Activated CD8-positive, alpha-beta memory T cell treated with anti-CD3 and anti-CD28 coated beads for 4 hours (primary cell): ENCODE measurements at places on chromosomes 13 and 19.

DNA sequence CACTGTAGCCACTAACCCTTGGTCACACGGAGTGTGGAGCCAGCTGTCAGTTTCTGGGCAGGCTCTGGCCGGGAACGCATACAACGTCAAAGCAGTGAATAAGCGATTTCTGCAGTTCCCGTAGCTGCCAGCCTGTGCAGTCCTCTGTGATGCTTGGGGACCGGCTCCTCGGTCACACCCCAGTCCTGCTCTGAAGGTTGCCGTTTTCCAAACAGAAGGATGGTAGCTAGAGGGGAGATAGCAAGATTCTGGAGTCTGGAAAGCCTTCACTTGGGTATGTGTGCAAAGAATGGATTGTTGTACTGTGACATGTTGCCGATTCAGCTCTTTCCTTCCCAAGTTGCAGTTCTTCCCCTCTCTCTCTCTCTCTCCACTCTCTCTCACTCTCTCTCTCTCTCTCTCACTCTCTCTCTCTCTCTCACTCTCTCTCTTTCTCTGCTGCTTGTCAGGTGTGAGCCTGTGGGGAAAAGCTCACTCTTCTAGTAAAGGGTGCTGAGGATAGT lies 38.7 kb upstream of the C1QTNF9 start:
- no peak for DNase-seq

GRCh38 chr19:33194532-33194885 lies 379 bp downstream of the LRP3 start:
- DNase-seq, result no peak

DNA sequence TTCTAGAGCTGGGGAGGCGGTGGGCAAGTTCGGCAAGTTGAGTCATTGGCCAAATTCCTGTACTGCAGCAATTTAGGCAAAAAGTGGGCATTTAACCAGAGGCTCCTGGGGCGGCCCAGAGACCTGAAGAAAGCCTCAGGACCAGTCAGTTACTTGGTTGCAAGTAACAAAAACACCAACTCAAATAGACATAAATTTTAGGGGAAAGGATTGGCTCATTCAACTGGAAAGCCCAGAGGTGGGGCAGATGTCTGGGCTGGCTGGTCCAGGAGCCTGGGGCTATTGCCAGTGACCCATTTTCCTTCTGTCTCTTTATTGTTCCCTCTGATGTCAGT lies 97.1 kb downstream of the SIPA1L3 start:
- DNase-seq, result no peak

DNA sequence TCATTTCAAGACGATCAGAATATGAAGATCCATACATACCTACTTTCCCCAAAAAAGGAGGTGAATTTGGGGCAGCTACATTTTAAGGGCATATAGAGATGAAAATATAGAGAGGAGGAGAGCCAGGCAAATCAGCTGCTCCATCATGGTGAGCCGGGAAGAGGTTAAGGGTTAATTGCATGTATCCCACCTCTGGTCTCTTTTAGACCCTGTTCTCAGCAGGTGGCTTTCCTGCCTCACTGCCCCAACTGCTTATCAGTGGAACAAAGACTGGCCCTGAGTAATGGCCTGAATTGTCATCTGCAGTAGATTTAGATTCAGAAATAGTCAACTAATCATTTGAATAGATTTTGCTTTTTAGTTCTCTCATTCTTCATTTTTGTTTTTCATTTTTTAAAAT lies 206.6 kb downstream of the SPRY2 start:
- DNase-seq, result no peak

DNA sequence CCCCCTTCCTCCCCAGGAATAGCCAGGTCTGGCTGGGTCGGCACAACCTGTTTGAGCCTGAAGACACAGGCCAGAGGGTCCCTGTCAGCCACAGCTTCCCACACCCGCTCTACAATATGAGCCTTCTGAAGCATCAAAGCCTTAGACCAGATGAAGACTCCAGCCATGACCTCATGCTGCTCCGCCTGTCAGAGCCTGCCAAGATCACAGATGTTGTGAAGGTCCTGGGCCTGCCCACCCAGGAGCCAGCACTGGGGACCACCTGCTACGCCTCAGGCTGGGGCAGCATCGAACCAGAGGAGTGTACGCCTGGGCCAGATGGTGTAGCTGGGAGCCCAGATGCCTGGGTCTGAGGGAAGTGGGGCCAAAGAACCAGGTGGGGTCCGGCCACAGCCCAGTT lies 3.2 kb downstream of the KLK2 start:
- no peak for DNase-seq

DNA sequence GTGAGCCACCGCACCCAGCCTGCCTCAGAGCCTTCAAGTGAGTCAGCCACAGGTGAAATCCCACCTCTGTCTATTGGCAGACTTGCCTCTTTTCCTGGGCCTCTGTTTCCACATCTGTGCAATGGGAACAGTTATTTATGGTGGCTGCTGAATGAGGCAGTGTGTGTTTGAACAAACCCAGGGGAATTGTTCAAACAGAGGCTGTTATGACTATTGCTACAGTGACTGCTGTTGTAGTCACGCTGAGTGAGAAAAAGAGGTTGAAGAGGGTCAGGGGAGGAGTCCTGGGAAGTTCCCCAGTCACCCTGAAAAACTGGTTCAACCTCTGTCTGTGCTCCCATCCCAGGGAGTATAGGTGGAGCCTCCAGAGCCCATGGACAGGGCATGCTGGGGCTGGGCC lies at the start of gene CEACAM19:
Gene CEACAM19, plus strand, starts transcription at position 83 of the 400 bp plus-strand sequence. CDS start 450 bp downstream, outside the sequence.
- DNase-seq, result no peak

DNA sequence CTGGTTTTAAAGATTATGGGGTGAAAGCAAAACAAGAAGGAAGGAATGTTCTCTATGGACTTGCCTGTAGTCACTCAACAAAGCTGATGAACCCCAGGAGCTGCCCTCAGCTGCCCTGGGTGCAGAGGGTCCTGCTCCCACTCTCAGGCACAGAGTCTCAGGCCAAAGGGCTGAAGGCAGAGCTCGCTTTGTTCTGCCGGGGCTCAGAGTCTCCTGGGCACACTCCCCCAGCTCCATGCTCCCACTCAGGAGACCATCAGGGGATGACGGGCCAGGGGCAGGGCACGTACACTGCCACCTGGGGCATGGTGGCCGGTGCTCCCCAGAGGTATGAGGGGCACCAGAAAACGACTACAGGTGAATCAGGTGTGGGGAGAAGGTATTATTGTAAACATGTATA lies 46.8 kb upstream of the SPACA7 start:
- DNase-seq, result no peak

GRCh38 chr13:36829753-36830152 lies 10.7 kb downstream of the RFXAP start:
- no peak for DNase-seq

DNA sequence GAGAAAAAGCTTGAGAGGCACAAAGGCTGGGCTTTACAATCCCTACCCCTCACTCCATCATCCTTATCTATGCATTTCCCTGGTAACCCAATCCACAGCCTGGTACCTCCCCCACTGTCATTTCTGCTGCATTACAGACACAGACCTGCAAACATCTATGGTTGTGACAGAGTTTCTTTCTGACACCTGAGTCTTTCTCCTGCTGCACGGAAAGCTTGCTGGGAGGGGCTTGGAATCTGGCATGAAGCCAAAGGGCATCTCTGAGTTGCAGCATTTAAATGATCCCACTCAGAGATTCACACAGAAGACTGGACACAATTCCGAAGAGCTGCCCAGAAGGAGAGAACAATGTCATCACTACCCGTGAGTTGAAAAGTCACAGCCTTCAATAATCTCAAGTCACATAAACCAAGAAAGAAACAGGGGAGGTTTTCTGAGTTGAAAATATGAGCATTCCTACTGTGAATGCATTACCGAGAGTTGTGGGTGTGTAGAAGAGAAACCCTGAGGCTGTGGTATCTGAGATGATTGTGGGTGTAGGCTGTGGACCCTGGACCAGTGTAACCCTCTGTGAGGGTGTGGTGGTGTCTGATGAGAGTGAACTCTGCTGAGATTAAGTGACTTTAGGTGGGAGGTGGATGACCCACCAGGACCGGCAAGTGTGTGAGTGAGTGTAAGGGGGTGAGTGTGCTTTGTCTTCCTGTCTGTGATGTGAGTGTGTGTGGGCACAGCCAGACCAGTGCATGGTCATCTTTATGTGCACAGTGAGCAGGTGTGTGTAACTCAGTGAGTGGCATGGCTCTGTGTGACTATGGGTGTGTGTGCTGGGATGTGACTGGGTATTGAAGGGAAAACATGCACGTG lies at the start of gene LGALS14:
Gene LGALS14, plus strand, starts transcription at position 301 of the 864 bp plus-strand sequence. Its CDS starts 48 bp downstream, at position 349.
- no peak for DNase-seq

- no peak for DNase-seq
Observed at GRCh38 chr19:3387645-3388589, 21.5 kb downstream of the NFIC start.

GRCh38 chr13:97367016-97367822 lies 66.8 kb upstream of the RAP2A start:
- no peak for DNase-seq

DNA sequence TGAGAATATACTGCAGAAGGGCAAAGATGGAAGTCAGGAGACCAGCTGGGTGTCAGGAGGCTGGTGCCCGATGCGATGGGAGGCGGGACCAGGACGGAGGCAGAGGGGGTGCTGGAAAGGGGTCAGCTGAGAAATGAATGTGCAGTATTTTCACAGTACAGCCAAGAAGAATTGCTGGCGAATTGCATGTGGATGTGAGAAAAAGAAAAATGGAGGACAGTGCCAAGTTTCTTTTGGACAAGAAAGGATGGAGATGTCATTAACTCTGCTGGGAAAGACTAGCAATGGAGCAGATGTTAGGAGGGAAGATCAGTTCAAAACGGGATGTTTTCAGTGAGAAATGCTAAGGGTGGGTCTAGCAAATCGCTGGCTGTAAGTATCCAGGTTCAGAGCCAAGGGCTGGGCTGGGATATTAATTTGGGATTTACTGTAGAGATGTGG lies 7.0 kb downstream of the CRYL1 start:
- DNase-seq, result no peak

GRCh38 chr13:79581870-79582315 lies 100.9 kb downstream of the NDFIP2 start:
- DNase-seq, result no peak

DNA sequence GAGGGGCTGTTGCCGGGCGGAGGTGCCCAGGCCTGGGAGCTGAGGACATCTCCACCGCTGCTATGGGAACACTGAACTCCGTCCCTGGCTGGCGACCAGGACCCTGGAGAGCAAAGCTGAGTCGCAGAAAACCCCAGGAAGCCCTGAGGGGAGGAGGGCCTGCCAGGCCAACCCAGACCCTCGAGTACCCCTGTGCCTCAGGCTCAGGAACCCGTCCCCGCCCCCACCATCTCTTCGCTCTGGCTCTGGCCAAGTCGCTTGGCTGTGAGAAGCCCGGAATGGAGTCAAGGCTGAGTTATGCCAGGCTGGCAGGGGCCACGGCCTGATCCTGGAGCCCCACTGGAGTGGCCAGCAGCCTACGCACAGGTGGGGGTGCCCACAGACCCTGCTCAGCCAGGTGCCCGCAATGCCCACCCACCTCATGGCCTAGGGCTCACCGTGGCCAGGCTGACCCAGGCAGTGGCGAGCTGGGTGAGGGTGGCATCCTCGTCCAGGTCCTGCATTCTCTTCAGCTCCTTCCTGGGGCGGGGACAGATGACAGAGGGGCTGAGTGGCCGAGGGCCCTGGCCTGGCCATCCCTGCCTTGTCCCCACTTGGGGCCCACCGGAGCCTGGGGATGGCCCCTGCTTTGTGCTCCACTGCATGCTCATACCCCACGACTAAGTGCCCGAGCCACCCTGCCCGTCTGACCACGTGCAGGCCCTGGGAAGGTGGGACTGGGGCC lies 8.5 kb upstream of the CERS1 start:
- DNase-seq, result no peak

- DNase-seq, result no peak
Observed at GRCh38 chr19:6248844-6249243, 30.9 kb downstream of the MLLT1 start.

- DNase-seq, result no peak
Observed at GRCh38 chr13:100954430-100955305, 280.1 kb upstream of the TMTC4 start.

DNA sequence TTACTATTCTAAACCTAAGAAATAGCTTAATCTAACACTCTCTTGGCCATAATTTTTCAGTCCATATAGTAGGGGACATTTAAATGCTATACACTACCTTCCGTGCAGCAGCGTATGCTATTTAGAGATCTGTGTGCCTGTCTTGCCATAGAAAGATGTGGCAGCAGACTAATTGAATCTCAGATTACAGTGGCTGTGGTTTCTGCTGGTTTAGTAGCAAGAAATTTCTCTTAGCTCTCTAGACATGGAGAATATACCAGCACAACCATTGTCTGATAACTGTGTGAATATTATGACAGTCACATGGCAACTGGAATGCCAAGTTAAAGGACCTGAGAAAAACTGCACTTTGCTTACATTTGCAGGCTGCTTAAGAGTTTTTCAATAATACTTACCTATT lies 672.4 kb upstream of the MIR17HG start:
- DNase-seq, result no peak

DNA sequence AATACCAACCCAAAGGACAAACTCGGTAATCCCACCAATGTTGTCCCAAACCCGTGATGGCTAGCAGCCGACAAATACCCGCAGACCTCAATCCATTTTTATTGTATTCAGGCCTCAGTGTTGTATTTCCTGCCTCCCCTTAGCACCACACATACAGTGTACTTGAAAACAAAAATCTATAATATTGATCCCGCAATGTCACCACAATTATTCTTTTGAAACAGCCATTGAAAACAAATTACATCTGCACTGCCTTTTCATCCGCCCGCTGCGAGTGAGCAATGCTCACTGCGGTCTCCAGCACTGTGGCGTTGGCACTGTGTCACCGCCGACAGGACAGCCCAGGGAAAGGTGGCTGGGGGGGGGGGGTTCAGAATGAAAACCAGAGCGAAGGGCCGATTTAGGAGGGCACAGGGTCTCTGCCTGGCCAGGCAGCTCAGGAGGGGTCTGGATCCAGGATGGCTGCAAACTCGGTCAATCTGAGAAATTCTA lies 385.8 kb upstream of the ZNF507 start:
- no peak for DNase-seq

GRCh38 chr19:44746616-44746945 lies 1.9 kb upstream of the BCL3 start:
- DNase-seq, result no peak

DNA sequence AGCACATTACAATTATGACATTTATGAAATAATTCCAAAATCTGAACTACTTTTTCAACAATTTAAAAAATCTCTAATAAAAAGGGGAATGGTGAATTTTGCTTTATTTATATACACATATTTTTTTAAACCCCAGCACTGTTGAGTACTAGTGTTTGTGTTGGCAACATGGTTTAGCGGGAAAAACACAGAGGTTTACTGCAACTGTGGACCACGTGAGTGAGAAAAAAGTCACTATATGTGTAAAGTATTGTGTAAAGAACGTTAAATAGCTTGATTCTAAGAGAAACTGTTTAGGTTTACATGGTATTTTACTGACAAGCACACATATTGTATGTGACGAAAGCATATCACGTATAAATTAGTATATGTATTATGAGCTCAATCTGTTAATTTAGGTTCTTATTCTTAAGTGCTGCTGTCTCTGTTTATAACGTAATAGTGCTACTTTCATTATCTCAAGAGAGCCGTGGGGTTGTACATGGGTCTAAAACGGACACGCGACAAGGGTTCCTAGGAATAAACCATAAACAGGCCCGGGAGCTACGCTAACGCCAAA lies 617 bp downstream of the SKA3 start:
- no peak for DNase-seq

GRCh38 chr13:62246581-62246980 lies 830.9 kb upstream of the PCDH20 start:
- DNase-seq, result no peak

- DNase-seq, result no peak
Observed at GRCh38 chr13:44549476-44549875, 26.7 kb downstream of the TSC22D1 start.
